ENCODE measurements at places on chromosomes 4 and X. TPM values are rescaled to one million over a fixed set of nuclear protein-coding genes. Genes with fewer than 3 reads are reported as not detected.
A peak's percentile ranks its signal among the peaks of the same experiment; 100 is the strongest.

DNA sequence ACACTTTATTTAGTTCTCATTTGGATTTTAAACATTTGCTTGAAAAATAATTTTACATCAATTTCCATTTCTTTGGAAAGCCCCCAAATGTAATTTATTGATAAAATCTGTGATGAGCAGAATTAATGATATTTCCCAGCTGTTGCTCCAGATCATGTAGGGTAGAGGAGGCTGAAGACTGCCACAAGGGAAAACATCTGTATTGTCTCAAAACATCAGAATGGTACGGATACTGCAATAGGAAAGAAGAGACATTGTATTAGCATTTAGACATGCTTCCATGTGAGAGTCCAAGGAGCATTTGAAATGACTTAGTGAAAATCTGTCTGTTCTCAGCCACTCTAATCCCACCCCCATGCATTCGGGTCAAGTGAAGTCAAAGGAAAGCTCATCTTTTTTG is 14.4 kb downstream of the ADH1A start:
- DNase-seq: no peak

GRCh38 chrX:74009041-74009440 is 294.9 kb upstream of the ZCCHC13 start:
- peak; percentile 9 for DNase-seq

SMIM20 gene
- 54.1 TPM for total RNA-seq

DNA sequence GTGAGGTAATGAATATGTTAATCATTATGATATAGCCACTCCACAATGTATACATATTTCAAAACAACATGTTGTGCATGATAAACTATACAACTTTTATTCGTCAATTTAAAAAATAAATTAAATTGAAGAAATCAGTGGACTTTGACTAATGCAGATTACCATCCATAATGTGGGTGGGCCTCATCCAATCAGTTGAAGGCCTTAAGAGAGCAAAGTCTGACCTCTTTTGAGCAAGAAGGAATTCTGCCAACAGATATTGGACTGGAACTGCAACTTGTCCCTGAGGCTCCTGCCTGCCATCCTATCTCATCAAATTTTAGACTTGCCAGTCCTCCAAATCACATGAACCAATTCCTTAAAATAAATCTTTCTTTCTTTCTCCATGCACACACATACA is 57.4 kb upstream of the SLC16A2 start:
- no peak for DNase-seq

BGN gene
- 53.3 TPM for total RNA-seq

- DNase-seq: no peak
Measured at GRCh38 chr4:78325271-78326157, 226.1 kb upstream of the ANXA3 start.

- DNase-seq: no peak
Measured at GRCh38 chr4:14259936-14260335, 632.4 kb upstream of the BOD1L1 start.

DNA sequence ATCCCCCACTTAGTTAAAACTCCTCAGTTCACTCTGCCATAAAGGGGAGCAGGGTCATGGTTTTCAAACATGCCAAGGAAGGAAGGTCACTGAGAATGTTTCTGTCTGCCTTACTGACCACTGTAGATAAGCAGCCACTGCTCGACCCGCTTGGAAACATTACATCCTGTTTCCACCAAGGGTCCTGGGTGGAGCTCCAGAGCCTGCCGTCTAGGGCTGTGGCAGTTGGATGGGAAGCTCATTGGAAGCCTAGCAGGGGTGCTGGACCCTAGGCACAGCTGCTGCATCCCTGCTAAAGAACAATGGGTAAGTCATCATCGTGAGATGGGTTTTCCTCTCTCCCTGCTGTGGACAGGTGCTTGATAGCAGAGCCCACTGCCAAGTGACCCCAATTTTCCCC is 76.0 kb upstream of the SRD5A3 start:
- DNase-seq: no peak

SPANXC gene
- 5.8 TPM for total RNA-seq

ARMCX6 gene
- 71.8 TPM for total RNA-seq

TCP11X2 gene
- not detected for total RNA-seq

GRCh38 chrX:19121898-19122640 is at the start of gene ADGRG2:
Gene ADGRG2, minus strand, starts transcription at chrX:19122468. Its CDS starts 53,634 bp downstream, at chrX:19068834.
- DNase-seq: peak; percentile 11

DNA sequence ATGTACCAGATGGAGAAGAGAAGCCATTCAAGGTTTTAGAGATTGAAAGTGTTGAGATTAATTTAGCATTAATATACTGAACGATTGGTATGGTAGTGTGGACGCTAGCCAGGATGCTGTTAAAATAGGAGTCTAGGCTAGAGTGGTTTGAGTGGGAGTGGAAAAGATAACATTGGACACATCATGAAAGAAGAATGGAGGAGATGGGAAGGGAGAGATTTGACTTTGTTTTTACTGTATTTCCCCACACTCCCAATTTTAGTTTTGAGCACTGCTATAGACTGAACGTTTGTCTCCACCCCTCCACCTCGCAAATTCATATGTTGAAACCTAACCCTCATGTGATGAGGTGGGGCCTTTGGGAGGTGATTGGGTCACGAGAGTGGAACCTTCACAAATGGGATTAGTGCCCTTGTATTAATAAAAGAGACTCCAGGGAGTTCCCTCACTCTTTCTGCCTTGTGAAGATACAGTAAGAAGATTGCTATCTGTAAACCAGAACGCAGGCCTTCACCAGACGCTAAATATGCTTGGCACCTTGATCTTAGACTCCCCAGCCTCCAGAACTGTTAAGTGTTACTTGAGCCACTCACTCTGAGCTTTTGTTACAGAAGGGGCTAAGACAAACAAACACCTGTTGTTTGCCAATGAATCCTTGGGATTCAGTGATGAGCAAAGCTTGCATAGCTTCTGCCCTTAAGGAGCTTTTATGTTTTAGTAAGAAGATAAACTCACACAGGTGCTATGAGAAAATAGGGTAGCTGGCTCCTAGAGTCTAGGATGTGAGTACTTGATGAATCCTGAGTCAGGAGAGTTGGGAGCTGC is 25.8 kb downstream of the USP9X start:
- no peak for DNase-seq

- peak; percentile 57 for DNase-seq
Measured at GRCh38 chr4:188145601-188146000, 6.4 kb downstream of the TRIML1 start.

DNA sequence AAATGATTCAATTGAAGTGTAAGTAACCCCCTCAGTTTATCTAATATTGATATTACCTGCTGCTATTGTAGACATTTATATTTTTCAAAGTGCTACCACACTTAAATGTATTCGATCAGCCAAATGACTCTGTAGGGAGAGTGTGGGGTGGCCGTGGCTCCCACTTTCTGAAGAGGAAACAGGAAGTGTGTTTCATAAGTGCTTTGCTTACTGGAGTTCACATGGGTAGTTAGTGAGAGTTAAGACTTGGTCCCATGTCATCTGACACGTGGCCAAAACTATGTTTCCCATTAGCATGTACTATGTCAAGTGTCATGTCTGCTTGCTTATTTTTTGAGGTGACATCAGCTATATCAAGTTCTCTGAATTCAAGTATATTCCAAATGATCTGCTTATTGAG is 308.1 kb upstream of the GATB start:
- DNase-seq: no peak

DNA sequence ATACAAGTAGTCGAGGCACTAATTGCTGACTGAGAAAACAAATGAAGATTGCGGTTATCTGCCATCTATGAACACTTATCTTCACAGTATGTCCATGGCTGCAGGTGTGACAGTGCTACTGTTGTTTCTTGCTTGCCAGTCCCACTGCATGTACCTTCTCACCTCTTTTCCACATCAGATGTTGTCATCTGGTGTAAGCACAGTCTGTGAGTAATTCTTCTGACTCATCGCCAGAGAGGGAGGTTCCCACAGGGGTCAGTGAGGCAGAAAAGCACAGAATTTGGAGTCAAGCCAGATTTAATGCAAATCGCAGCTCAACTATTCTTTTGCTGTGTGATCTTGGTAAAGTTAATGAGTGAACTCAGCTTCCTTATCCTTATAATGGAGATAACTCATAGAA is 144.4 kb downstream of the GLRA2 start:
- peak; percentile 92 for DNase-seq

DNA sequence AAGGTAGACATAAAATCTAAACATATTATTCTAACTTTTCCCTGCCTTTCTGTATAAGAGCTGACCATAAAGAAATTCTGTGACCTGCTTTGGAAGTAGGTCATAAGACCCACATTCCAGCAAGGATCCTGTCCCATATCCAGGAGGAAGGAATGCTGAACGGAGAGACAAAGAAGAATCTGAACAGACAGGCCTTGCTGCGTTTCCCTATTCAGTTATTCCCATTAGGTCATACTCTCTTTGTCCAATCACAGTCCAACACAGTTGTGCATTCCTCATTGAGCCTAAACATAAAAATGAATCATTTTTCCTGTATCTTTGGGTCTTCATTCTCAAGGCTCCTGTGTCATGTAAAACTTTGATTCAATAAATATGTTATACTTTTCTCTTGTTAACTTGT is 287.6 kb upstream of the TAPT1 start:
- no peak for DNase-seq

DNA sequence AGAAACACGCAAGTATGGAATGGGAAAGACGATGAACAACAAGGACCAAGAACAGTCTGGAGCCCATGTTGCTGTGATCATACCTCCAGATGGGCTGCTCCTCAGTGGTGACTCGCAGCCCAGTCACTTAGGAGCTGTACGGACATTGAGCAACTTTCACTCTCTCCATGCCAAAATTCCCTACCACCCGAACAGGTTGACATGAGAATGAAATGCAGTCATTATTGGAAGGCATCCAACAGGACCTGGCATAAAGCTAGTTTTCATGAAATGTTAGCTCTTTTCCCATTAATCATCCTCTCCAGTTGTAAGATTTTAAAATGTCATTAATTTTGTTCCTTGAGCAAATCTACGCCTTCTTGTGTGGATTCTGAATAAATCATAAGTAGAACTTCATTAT is 82.7 kb upstream of the GPM6B start:
- peak; percentile 61 for DNase-seq

GPC3 gene
- total RNA-seq: not detected

DNA sequence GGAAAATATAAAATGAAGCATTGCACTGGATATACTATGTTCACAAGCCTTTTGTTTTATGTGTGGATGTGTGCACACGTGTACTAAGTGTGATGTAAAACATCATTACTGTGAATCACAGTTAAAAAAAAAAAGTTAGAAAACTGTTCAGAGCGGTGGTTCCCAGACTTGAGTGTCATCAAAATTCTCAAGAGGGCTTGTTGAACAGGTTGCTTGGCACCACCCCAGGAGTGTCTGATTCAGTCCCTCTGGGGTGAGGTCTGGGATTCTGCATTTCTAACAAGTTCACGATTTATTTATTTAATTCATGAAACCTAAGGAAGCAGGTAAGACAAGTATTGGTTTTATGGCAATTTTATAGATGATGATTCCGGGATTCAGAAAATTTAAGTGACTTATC is 1.8 kb downstream of the CENPU start:
- peak; percentile 36 for DNase-seq

RBM3 gene
- total RNA-seq: 64.2 TPM

HMX1 gene
- total RNA-seq: not detected

PPP1R3F gene
- total RNA-seq: 5.6 TPM

- no peak for DNase-seq
Measured at GRCh38 chr4:88119943-88120342, 38.5 kb downstream of the ABCG2 start.

MAGEA12 gene
- total RNA-seq: 15.5 TPM

DNA sequence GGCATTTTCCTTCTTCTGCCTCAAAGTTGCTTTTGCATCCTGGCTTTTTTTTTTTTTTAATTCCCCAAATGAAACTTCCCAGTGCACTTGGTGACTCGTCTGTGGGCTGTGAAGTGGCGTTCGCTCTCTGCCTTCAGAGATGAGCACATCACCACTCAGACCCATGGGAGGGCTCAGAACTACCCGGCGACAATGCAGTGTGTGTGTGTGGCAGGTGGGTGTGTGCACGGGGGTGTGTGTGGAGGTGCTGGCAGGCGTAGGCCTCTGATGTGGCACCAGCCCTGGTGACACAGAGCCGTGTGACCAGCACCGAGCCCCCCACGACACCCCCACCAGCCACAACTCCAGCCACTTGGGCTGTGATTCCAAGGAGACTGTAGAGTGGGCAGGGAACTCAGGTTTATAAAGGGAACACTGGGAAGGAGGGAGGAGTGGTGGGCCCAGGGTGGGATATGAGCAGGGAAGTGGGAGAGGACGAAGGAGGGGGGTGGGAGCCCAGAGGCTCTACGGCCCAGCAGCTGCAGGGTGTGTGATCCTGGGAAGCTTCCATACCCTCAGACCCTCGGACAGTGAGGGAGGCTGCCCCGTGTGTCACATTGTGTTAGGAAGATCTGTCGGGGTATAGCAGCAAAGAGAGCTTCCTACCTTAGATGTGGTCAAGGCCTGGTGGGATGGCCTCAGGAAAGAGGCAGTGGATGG is 6.0 kb upstream of the WFS1 start:
- no peak for DNase-seq

DNA sequence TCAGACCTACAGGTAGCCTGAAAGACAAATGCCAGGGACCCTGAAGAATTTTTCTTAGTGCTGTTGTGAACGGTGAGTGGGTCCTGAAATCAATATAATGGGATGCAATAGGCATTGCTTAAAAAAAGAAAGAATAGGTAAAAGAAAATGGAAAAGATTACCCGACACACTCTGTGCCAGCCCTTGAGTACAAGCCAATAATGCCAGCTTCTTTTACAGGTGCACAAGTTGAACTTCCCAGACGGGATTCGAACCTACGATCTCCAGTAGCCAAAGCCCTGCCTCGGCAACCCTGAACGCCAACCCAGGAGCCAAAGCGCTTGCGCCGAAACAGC is 24.7 kb upstream of the GLOD5 start:
- no peak for DNase-seq

DNA sequence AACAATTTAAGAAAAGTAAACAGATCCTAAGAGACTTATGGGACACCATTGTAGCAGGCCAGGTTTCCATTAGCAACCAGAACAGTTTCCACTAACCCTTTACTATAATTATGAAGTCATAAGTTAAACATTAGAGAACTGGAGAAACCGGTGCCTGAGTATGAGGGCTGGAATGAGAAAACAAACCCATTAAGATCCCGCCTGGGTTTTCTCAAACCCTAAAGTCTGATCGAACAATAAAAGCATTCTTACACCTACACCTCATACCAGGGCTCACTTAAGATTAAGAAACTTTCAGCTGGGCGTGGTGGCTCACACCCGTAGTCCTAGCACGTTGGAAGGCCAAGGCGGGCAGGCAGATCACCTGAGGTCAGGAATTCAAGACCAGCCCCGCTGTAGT is 13.7 kb upstream of the DHX15 start:
- peak; percentile 6 for DNase-seq

FREM3 gene
- not detected for total RNA-seq

DNA sequence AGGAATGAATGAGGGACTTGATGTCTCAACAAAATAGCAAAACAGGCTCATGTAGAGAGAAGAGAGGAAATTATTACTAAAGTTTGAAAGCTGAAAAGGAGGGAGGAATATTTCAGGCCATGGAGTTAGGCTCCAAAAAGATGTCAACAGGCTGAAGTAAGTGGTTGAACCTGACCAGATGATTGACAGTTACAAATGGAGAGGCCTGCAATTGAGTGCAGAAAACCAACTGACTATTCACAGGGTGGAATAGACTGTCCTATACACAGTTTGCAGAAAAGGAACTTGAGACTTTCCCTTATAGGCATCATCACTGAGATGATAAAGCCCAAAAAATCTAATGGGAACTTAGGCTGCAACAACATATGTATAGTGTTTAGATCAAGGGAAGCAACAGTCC is 233.3 kb downstream of the AR start:
- DNase-seq: no peak

DMP1 gene
- not detected for total RNA-seq

- DNase-seq: peak; percentile 30
Measured at GRCh38 chr4:113106108-113106507, 56.7 kb downstream of the ANK2 start.

Measured in M059J (cell line).